ENCODE measurements at places on chromosomes 13 and 19. TPM values are rescaled to one million over a fixed set of nuclear protein-coding genes. Genes with fewer than 3 reads are reported as not detected.

DNA sequence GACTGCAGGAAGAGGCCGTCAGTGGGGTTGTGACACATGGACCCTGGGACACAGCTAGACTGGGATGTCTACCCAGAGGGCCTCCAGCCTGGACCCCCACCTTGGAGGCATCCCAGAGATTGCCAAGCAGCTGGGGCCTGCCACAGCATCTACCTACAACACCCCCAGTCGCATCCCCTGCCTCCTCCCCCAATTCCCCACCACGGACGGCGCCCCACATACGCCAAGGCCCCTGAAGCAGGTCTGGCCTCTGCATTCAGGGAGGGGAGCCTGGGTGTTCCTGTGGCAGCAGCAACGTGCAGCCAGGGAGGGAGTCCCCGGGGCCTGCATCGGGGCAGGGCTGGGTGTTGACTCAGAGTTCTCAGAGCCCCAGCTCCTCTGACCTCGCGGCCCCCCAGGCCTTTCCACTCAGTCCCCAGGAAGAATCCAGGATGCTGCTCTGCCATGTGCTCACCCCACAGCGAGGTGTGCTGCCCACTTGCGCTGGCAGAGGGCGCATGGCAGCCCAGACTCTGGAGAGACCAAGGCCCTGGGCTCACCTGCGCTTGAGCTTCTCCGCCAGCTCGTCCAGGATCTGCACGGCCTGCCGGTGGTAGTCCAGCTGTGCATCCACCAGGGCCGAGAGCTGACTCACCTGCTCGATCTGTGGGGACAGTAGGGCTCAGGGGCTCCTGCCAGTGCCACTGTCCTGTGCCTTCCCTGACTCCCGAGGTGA is 19.6 kb downstream of the MPND start:
- H3K36me3 ChIP-seq = peaks cover 28% of the 10 kb centered on the region
- no peaks in the 10 kb centered on the region for H3K27me3 ChIP-seq
- H3K27ac ChIP-seq = no peak overlapping the region
- no peaks in the 10 kb centered on the region for H3K4me1 ChIP-seq
- no peak for DNase-seq
- no peak overlapping the region for H3K4me3 ChIP-seq

- H3K27me3 ChIP-seq = no peaks in the 10 kb centered on the region
- no peaks in the 10 kb centered on the region for H3K4me1 ChIP-seq
- no peak overlapping the region for H3K27ac ChIP-seq
- no peak overlapping the region for H3K4me3 ChIP-seq
Measured at GRCh38 chr19:7981199-7981598, 24.2 kb downstream of the ELAVL1 start.

Gene GPR12
- total RNA-seq = not detected

Gene UTP14C
- 19.1 TPM for total RNA-seq

DNA sequence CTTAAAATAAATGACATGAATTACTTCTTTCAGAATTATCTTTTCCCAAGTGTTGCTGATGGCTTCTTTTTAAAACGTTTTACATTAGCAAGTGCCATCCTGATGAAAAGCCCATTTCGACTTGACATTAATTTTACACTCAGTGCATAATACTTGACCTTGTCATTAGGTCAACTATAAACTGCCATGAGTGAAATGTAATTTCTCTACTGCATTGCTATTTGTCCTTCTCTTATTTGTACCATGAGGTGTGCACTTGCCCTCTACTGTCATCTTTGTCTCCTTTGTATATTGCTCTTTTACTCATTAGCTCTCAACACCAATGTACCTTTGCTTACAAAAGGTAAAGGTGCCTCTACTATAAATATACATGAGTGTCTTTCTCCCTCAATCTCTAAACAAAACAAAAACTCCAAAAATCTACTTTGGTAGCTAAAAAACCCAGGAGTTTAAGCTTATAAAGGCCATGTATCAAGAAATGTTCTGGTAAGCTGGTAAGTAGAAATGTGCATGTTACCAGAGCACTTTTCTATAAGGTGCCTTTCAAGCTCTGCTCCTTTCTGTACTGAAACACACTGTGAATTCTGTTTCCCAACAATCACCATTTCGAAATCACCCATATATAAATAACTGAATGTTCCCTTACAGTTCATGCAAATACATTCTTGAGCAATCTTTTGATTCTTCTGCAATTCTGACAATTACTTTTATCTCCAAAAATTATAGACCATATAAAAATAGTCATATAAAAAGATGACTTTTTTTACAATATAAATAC is 351.4 kb downstream of the SLITRK5 start:
- H3K4me1 ChIP-seq = no peaks in the 10 kb centered on the region
- no peak overlapping the region for H3K4me3 ChIP-seq
- no peak overlapping the region for H3K27ac ChIP-seq

DNA sequence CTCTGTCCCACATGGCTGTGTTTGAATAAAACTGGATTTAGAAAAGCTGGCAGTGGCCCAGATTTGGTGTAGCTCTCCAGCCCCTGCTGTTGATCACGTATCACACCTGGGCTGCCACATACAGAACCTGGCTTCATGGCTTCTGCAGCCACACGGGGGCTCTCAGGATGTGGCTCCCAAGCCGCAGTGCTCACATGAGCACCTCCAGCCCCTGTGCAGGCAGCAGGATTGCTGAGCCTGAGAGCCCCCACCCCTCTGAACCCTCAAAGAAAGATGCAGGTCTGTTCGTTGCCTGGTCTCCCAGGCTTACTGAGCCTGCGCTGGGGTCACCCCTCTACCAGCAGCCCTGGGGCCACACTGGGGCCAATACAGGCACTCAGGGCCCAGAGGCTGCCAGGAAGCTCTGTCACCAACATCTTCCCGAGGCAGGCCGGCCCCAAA is 2.7 kb downstream of the PLEKHF1 start:
- peak overlapping the region; percentile 89 for H3K27ac ChIP-seq
- DNase-seq = no peak
- H3K4me1 ChIP-seq = peaks cover 45% of the 10 kb centered on the region
- no peaks in the 10 kb centered on the region for H3K27me3 ChIP-seq
- peak overlapping the region; percentile 76 for H3K4me3 ChIP-seq
- no peaks in the 10 kb centered on the region for H3K36me3 ChIP-seq

- DNase-seq = no peak
- H3K36me3 ChIP-seq = no peaks in the 10 kb centered on the region
- no peaks in the 10 kb centered on the region for H3K27me3 ChIP-seq
- no peaks in the 10 kb centered on the region for H3K4me1 ChIP-seq
- no peak overlapping the region for H3K27ac ChIP-seq
Measured at GRCh38 chr13:73656863-73657262, 477.3 kb downstream of the KLF12 start.

DNA sequence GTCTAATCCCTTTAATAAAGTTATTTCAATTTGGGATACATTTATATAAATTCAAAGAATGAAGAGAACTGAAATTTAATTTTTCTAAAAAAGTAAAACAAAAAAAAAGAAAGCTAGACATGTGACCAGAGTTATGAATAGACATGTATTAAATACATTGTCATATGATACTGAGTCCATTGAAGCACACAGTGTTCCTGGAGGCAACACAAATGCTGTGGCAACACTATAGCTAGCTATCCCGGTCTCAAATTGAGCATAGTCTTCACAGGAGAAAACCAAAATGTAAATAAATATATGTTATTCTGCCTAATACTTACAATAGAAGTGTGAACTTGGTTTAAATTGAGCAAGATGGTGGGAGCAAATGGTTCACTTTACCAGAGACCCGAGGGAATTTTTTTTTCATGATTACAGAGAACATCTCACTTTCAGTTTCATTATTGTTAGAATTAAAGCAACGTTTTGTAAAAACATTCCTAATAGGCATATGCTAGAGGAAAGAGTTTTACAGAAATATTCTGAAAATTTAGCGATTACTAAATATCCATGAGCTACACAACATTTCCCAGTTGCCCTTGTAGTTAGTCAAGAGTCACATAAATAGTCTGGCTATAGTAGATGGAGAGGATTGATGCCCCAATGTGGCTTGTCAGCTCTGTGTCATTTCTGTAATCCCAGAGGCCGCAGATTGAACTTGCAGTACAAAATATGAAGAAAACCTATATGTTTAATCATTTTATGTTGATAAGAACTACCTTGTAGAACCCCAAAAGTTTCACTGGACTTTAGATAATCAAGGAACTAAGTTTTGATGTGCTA is 775.7 kb upstream of the SPRY2 start:
- H3K4me3 ChIP-seq = no peak overlapping the region
- no peak for DNase-seq
- H3K36me3 ChIP-seq = no peaks in the 10 kb centered on the region
- H3K27ac ChIP-seq = no peak overlapping the region
- H3K27me3 ChIP-seq = no peaks in the 10 kb centered on the region

DNA sequence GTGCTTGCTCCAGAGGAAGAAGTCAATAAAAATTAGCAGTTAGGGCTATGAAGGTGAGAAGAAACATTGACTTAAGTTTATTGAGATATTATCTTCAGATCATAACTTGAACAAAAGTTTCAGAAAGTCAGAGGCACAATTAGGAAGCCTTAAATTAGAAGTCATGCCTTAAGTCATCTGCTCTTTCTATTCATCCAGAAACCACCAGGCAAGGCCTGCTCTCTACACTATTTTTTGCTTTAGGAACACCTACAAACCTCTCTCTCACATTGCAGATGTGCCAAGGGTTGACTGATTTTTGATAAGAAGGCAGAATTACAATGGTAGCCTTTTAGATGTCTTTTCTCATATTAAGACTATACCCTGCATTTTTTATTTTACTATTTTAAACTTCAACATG is 268.7 kb downstream of the SPRY2 start:
- no peaks in the 10 kb centered on the region for H3K36me3 ChIP-seq
- no peak for DNase-seq
- no peaks in the 10 kb centered on the region for H3K27me3 ChIP-seq
- H3K4me1 ChIP-seq = no peaks in the 10 kb centered on the region
- H3K4me3 ChIP-seq = no peak overlapping the region
- H3K27ac ChIP-seq = no peak overlapping the region

Measured in prostate gland (tissue), 2 donors.